H1 (cell line): ENCODE measurements at places on chromosomes 1 and 21.

DNA sequence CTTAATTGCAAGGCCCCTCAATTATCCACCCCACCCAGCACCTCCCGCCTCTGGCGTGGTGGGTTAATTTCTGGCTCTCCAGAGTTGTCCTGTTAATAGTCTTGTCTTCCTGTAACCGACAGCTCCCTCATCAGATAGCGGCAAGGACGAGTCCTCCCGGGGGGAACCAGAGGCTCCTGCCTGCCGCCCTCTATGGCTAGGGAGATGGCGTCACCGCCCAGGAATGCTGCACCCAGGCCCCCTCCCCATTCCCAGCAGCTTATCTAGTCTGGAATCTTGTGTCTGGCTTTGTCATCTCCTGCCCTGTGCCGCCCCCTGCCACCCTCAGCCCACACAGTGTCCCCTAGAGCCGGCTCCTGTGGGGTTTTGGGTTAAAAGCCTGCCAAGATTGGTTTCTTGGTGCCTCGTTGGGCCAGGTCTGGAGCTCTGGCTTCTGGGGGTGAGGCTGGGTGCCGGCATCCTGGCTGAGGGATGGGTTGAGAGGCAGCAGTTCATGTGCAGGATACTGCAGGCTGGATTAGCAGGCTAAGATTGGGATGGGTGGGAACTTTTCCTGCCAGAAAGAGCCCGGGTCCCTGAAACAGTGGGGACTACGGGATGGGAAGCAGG is 48.8 kb downstream of the EDN2 start:
- peak; percentile 74 for DNase-seq

DNA sequence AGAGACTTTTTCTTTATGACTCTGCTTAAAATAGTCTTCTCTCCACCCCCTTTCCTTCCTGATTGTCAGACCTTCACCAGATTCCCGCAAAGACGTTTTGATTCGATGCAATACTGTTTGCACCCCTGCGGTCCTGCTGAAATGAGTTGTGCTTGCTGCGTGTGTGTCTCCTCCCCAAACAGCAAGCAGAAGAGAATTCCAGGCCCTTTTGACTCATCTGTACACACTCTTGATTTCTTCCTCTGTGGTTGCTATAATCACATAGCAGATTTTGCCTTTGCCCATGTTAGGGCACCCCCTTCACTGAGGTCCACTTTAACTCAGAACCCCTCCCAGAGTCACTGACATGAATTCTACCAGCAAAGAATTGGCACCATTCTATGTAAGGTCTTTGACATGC is 136.5 kb downstream of the ZZZ3 start:
- no peak for DNase-seq

DNA sequence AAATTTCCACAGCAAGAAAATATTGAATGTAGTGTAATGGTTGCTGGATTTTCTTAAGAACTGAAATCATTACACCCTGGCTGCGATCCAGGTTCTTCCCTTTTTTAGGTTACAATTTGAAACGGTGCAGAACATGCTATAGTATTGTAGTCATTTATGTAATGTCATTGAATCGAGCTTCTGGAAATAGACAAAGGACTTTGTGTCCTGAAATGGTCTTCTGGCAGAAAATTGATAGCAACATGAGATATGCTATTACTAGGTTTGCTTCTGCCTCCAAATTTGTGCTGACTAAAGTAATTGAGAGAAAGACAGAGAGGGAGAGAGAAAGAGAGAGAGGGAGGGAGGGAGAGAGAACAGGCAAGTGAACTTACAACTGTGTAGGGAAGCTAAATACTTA is 146.2 kb upstream of the NFIA start:
- no peak for DNase-seq

GRCh38 chr1:87240661-87241285 is 87.9 kb upstream of the LMO4 start:
- no peak for DNase-seq

DNA sequence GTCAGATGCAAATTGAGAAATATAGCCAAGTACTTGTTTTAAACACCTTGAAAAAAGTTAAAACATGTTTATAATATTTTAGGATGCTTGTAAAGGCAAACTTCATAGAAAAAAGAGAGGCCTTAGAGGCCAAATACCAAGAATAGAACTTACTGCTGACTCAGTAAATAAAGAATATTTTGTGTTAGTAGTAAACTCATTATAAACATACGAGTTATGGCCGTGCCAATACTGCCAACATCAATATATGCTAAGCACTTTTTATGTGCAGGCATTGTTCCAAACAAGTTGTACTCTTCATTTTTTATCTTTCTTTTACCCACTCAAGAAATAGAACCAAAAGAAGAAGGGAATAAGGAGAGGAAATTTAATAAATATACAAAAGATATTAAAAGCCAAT is 705.9 kb upstream of the NCAM2 start:
- DNase-seq, result no peak

DNA sequence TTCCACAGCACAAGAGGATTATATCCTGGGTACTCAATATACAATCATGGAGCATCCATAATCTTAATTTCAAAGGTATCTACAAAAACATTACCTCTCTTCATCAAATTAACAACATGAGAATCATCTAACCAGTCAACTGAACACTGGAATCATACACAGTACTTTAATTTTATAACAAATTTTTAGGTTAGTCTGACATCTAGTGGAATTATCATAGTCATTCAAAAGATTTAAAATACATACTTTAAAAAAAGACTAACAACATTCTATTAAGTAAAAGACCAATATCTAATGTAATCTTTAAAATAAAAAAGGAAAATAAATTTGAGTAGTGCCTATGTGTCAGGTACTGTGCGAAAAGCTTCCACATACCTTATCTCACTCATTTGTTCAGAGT is 16.8 kb upstream of the SH3GLB1 start:
- no peak for DNase-seq

- no peak for DNase-seq
Measured at GRCh38 chr1:65068202-65069010, 79.6 kb upstream of the AK4 start.

GRCh38 chr1:174174461-174175329 is 15.4 kb downstream of the RABGAP1L start:
- DNase-seq, result no peak

DNA sequence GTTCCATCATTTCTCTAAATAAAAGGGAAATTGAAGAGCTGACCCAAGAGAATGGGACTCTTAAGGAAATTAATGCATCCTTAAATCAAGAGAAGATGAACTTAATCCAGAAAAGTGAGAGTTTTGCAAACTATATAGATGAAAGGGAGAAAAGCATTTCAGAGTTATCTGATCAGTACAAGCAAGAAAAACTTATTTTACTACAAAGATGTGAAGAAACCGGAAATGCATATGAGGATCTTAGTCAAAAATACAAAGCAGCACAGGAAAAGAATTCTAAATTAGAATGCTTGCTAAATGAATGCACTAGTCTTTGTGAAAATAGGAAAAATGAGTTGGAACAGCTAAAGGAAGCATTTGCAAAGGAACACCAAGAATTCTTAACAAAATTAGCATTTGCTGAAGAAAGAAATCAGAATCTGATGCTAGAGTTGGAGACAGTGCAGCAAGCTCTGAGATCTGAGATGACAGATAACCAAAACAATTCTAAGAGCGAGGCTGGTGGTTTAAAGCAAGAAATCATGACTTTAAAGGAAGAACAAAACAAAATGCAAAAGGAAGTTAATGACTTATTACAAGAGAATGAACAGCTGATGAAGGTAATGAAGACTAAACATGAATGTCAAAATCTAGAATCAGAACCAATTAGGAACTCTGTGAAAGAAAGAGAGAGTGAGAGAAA is 38.4 kb downstream of the CENPF start:
- no peak for DNase-seq

- DNase-seq, result no peak
Measured at GRCh38 chr1:31957701-31958674, 19.8 kb upstream of the PTP4A2 start.

GRCh38 chr1:54274881-54275280 is 74.9 kb downstream of the MRPL37 start:
- DNase-seq, result no peak

DNA sequence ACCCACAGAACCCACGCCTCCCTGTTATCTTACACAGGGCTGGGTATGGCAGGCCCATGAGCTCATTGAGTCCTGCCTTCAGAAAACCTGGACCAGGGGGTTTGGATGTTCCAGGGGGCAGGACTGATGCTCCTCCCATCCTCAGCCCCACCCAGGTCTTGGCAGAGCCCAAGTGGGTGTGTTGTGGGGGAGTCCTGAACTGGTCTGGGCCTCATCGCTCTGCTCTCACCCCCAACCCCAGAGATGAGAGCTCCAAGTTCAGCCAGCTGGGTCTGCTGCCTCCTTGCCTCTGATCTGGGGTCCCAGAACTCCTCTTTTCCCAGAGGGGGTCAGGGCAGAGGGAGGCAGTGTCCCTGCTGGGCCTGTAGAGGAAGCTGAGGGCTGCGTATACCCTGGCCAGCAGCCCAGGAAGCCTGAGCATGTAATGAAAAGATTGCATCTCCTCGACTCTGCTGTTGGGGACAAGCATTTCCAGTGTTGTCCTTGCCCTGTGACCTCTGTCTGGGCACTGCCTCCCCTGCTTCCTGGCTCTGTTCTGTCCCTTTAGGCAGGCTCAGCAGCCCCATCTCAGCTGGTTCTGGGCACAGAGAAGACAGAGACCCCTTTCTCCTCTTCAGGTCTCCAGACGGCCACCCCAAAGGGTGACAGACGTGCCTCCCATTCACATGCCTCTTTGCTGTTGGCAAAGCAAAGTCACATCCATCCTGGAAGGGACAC is 54.7 kb upstream of the EPS8L3 start:
- DNase-seq, result peak; percentile 31

DNA sequence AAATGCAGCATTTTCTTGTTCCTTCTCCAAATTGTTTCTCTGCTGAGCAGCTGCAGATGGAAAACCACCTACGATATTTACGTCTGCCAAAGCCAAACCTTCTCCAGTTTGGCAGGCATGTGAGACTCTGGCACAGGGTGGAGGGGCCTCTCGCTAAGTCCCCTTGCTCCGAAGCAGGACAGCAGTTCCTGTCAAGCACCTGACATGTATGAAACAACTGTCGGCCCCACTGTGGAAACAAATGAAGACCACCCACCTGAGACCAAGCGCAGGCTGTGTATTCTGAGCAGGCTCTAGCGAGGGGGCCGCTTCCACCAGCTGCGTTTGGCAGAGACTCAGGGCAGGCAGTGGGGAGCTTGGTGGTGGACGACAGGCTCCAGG is 74.7 kb downstream of the RIPK4 start:
- DNase-seq, result no peak

DNA sequence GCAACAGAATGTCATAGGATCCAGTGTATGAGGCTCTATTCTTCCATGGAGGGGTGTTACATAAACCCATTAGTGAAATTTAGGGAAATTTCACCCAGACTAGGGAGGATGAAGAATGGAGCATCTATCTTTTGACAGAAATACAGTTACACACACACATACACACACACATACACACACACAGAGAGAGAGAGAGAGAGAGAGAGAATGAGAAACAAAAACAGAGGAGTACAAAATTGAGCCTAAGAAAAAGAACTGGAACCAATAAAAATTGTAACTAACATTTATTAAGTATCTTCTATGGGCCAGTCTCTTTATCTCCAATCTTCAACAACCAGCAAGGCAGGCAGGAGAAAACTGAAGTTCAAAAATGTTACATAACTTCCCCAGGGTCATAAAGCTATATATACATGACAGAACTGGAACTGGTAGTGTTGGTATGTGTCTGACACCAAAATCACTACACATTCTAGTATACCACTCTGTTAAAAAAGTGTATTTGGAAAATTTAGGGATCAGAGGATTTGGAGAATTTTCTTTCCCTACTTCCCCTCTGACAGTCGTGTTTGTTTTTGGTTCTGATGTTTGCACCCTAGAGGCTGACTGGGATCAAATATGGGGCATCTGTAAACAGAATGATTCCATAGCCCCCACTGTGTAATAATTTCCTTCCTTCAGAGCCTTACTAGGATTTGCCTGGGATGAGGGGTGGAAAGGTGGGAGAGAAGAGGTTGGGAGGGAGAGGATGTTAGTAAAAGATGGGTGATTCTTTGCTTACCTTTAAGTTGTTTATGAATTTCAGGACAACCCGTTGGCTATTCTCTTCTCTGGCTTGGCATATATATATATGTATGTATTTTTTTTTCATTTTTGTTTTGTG is 1.0 kb upstream of the ZFYVE9 start:
- DNase-seq, result no peak

GRCh38 chr21:17848228-17848627 is 29.1 kb upstream of the C21orf91 start:
- DNase-seq, result no peak

GRCh38 chr1:214155987-214156625 is 124.9 kb upstream of the SMYD2 start:
- DNase-seq, result no peak

DNA sequence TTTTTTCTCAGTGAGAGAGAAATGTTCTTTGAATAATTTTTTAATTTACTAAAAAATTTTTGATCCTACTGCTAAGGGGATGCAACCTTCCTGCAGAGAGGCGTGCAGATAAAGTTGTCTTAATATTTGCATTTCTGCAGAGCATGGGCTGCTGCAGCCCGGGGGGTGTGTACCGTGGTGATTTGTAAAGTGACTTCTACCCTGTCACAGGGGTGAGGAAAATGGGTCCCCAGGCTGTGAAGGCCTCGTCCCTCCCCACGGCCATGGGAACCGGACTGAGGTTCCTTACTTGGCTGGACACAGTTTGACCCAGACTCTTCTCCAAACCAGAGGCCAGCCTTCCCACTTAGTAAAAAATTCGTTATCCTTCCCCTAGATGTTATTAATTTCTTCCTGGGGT is 9.5 kb upstream of the C1orf174 start:
- no peak for DNase-seq

- peak; percentile 92 for DNase-seq
Measured at GRCh38 chr1:227356620-227357146, 38.4 kb upstream of the CDC42BPA start.

- DNase-seq, result no peak
Measured at GRCh38 chr1:214228976-214229375, 52.0 kb upstream of the SMYD2 start.

DNA sequence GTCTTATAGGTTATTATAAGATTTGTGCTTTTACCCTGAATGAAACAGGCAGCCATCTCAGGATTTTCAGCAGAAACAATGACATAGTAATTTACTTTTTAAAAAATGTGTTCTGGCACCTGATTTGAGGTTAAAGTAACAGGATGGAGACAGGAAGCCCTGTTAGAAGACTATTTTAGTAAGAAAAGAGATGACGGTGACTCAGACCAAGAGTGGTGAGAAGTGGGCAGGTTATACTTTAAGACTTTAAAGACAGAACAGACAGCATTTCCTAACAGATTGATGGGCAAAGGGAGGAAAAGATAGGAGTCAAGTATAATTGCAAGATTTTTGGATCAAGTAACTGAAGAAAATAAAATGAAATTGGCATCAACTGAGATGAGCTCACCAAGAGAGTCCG is 436.8 kb upstream of the NR5A2 start:
- DNase-seq, result no peak

DNA sequence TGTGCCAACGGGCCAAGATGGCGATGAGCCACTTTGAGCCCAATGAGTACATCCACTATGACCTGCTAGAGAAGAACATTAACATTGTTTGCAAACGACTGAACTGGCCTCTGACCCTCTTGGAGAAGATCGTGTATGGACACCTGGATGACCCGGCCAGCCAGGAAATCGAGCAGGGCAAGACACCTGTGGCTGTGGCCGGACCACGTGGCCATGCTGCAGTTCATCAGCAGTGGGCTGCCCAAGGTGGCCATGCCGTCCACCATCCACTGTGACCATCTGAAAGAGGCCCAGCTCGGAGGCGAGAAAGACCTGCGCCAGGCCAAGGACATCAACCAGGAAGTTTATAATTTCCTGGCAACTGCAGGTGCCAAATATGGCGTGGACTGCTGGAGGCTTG is 32.2 kb upstream of the GPR137B start:
- DNase-seq, result no peak
